Ureter (tissue), 1 donor: ENCODE measurements at places on chromosomes 5 and 9. TPM values are rescaled to one million over a fixed set of nuclear protein-coding genes. Genes with fewer than 3 reads are reported as not detected.

The SOWAHA gene
- total RNA-seq: 6.8 TPM

The SPINK4 gene
- not detected for total RNA-seq

The FBXO4 gene
- 16.2 TPM for total RNA-seq

The SHISAL2B gene
- total RNA-seq: not detected

The HTR4 gene
- not detected for total RNA-seq

The OMD gene
- 2.2 TPM for total RNA-seq

The TBC1D9B gene
- total RNA-seq: 142 TPM
